ENCODE measurements at places on chromosomes 3 and 15.

DNA sequence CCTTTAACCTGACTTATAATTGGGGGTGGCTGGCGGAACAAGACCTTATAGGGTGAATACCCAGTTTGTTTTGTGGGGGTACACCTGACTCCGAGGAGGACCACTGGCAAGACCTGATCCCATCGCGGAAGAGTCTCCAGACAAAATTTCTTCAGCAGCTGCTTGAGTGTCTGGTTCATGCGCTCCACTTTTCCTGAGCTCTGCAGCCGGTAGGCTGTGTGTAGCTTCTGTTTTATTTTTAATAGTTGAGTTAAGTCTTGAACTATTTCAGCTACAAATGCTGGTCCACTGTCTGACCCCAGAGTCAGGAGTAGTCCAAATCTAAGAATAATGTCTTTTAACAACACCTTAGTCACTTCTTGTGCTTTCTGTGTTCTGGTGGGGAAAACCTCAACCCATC lies 21.2 kb upstream of the NOX5 start:
- no peak for DNase-seq

DNA sequence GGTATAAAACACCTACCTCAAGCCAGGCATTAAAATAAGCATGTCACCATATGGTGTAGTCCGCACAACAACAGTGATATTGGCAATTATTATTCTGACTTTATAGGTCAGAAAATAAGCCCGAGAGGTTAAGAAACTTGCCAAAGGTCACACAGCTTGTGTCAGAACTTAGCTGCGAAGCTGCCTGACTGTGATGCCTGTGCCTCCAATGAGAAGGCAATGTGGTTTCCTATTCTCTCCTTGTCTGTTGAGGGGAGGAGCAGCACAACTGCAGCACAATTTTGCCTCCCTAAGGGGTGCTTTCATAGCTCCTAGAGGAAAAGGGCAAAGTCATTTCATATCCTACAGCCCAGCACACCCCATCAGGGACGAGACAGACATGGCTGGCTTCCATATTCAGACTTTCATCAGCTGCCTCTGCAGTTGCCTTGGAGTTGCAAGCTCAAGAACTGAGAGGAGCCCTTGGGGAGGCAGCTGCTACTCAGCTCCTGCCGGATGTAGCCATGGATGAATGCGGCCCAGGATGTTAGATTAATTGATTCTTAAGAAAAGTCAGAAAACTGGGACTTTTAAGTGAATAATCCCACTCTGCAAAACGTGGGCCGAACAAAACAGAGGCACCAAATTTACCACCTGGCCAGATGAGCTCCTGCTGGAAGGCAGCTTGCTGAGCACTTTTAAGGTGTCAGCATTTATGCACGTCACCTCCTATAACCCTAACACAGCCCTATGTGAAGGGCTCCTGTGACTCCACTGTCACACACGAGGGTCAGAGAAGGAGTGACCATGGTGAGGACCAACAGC lies 38.5 kb downstream of the MYO5C start:
- no peak for DNase-seq

- no peak for DNase-seq
Observed at GRCh38 chr3:63089751-63090132, 188.4 kb upstream of the SYNPR start.

GRCh38 chr15:80840182-80841130 lies 61.3 kb downstream of the CEMIP start:
- no peak for DNase-seq

DNA sequence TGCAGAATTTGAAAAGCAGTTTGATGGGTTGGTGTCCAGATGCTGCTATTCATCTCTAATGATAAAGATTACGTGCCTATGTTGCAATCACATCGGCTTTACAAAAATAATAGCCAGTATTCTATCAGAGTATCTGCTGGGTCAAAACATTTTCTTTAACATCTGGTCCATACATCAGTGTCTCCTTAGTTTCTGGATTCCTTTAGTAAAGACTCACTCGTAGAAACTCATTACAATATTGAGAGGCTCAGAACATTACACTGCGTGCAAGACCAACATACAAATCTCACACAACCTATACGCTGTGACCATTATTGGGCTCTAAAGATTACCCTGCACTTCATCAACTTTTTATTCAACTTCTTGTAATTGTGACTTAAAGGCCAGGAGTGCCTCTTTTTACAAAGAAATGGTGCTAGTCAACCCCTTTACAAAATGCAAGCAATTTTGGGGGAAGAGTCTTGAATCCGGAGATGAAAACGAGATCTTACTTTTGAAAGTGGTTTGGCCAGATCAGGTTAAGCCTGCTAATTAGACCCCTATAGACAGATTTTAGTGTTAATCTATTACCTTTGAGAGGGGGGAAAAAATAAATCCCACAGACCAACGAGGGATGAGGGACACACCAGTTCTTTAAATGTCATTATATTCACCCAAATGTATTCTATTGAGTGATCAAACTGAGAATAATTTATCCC lies 2.9 kb downstream of the TRA2B start:
- no peak for DNase-seq

GRCh38 chr3:195319060-195319459 lies 48.1 kb upstream of the XXYLT1 start:
- DNase-seq: no peak

DNA sequence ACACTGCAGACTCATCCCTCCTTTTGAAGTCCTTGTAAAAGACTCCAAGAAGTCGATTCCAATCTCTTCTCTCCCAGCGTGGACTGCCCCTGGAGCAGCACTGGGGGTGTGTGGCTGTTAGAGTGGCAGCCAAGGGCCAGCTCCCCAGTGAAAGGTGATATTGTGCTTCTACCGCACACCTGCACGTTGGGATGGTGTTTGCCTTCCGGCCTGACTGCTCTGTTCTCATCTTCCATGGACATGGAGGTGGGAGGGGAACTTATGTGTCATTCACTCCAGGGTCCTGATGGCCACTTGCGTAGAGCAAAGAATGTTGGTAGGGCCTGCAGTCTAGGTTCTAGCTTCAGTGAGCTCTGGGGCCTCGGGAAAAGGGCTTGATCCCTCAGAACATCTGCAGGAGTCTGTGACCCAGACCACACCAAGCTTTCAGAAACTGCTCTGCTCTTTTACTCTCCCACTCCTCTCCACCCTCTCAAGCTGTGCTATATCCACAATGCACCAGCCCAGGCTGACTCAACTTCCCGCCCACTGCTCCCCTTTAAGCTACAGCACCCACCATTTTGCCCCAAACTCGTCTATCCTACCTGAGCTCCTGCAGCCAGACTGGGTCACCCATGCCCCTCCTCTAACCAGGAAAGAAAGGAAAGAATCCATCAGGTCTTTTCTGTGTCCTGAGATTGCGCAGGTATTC lies 31.3 kb downstream of the LIPC start:
- no peak for DNase-seq

DNA sequence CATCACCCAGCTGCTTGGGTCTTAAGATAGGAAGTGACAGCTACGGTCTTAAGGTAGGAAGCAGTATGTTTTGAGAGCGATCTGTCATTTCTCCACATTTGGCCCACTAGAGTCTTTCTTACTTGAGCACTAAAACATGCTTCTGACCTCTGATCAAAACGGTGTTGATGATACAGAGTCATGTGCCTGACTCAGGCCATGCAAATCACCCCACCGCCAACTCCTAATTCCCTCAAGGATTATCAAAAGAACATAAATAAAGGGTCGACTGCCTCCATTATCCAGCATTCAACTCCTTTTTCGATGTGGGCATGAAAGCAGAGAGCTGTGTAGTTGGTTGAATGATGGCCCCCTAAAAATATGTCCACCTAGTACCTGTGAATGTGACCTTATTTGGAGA lies 201.7 kb upstream of the PROK2 start:
- no peak for DNase-seq

DNA sequence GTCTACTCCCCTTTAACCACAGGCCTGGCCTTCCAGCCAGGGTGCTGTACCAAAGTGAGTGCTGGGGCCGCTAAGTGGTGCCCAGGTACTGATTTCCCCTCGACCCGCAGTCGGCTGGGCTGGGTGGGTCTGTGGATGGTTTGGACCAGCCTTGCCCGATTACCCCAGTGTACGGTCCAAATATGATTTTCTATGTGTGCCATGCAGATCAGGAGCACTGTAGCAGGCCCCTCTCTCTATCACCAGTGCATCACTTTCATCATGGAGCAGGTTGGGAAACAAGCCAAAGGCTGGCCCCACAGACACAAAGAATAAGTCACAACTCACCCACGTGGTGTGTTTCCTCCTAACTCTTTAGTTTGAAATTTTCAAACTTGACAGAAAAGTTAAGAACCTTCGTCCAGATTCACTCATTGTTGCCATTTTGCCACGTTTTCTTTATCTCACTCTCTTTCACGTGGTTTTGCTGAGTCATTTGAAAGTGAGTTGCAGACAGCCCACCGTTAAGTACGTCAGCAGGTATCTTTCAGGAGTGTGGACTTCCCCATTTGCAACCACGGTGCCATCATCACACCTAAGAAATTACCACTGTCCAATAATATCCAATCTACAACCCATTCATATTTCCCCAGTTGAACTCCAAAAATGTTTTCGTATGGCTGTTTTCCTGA lies 37.0 kb downstream of the ZNF710 start:
- no peak for DNase-seq

GRCh38 chr3:131072845-131073244 lies 46.2 kb downstream of the NEK11 start:
- DNase-seq: no peak

DNA sequence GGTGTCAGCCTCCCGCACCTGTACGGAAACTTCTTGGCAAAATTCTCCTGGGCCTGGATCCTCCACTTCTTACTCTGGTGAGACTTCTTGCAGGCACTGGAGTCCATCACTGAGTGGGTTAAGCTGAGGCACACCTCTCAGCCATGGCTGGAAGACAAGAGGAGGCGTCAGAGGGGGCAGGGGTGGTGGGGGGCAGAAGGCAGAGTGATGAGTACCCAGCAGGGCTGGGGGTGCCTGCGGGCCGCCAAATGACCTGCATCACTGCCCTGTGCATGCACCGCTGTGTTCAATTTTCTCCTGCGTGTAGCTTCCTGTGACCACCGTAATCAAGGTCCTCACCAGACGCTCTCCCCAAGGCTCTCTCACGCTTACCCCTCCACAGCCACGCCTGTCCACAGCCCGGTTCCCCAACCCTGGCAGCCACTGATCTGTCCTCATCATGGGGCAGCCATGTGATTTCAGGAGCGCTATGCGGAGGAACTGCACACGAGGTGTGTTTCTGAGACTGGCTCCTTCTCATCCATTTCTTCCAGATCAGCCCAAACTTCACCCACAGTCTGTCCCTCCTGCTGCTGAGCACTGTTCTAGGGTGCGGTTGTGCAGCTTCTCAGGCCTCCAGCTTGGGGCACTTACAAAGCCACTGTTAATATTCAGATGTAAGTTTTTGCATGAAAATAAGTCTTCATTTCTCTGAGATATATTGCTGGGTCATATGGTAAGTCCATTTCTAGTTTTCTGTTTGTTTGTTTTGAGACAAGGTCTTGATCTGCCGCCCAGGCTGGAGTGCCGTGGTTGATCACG lies 5.2 kb downstream of the C3orf22 start:
- DNase-seq: no peak

GRCh38 chr3:113118336-113118735 lies 93.0 kb upstream of the BOC start:
- no peak for DNase-seq

DNA sequence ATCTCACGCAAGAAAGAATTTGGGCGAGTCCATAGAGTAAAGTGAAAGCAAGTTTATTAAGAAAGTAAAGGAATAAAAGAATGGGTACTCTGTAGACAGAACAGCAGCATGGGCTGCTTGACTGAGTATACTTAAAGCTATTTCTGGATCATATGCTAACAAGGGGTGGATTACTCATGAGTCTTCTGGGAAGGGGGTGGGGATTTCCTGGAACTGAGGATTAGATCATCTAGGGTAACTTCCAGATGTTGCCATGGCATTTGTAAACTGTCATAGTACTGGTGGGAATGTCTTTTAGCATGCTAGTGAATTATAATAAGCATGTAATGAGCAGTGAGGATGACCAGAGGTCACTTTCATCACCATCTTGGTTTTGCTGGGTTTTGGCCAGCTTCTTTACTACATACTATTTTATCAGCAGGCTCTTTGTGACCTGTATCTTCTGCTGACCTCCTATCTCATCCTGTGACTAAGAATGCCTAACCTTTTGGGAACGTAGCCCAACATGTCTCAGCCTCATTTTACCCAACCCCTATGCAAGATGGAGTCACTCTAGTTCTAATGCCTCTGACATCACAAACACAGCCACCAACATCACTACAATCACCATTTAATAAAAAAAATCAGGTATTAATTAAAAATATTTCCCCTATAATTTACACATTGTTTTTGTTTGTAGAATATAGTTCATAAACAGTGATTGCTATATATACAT lies 890.7 kb upstream of the EPHA6 start:
- DNase-seq: peak; percentile 89

- DNase-seq: no peak
Observed at GRCh38 chr15:32649342-32649741, 7.8 kb downstream of the SCG5 start.

DNA sequence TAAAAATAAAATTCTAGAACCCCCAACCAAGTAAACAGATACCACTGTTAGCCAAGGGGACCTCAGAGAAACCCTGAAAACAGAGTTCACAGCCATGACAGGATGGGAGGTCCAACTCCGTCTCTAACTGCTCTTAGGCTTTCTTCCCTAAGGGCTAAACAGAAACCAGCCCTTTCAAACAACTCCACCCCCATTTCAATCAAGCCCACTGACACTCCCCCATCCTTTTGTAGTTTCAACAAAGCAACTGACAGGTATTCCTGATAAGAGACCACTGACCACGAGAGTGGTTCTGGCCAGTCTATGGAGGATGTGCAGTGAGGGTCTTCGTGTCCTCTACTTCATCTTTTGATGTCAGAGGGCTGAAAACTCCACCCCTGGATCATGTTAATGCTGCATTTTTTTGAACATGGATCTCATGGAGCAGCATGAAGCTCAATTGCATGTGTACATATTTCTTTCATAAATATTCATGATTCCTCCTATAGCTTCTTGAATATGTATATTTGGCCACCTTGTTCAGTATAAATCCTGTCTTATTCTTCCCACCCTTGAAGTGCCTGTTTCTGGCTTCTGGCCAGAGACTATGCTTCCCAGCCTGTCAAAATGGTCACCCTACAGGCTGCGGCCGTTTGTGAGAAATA lies 222.6 kb downstream of the OSBPL10 start:
- no peak for DNase-seq

All from GM04504 (cell line).